ENCODE measurements at places on chromosomes 5 and 9.

DNA sequence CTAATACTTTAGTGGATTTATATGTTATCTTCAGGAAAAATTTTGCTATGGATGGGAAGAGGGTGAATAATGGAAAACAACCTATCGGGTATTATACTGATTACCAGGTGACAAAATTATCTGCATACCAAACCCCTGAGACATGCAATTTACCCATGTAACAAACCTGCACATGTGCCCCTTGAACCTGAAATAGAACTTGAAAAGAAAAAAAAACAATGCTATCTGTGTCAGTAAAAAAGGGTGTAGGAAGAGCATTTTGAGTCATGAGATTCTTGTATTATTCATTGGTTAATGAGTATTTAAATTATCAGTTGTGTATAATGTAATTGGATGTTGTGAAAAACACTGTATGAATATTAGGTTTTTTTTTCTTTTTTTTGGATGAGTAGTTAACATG is 75.4 kb downstream of the PRR16 start:
- peak; percentile 13 for DNase-seq

GRCh38 chr5:61162832-61163567 is 732 bp upstream of the SMIM15 start:
- no peak for DNase-seq

- no peak for DNase-seq
Observed at GRCh38 chr5:168356592-168356991, 65.1 kb downstream of the WWC1 start.

DNA sequence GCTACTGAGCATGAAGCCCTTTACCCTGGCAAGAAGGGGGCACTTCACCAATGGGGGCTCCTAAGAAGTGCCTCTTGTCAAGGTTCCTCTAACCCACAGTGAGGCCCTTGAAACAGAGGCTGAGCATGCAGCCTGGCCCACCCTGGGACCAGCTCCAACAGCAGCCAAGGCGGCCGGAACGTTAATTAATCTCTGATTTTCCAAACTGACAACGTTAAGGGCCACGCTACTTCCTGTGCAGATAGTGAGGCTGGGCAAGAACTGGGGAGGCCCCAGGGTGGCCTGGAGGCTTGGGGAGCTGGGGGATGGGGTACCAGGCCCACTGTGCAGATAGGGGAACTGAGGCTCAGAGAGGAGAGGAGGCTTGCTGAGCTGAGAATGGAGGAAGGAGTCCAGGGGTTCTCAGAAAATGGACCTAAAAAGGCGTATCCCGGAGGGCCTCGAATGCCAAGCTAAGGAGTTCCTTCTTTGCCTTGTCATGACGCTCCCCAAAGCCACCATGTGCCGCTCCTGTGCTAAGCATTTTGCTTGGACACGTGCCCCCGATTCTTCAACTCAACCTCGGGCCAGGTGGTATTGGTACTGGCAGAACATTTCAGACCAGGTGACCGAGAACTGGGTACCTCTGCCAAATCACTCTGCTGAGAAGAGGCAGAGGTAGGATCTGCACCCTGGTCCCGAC is 72.0 kb upstream of the STXBP1 start:
- DNase-seq = no peak

DNA sequence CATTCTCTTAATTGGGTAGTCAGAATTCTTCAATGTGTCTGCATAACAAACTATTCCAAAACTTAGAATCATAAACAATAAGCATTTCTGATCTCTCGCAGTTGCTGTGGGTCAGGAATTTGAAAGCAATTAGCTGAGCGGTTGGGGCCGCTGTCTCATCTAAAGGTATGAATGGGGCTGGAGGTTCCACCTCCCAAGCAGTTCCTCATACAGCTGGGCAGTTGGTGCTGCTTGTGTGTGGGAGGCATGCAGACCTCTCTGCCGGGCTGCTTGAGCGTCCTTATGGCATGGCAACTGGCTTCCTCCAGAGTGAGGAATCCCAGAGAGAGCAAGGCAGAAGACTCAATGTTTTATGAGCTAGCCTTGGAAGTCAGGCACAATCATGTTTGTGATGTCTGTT is 30.2 kb upstream of the SEMA4D start:
- peak; percentile 66 for DNase-seq

DNA sequence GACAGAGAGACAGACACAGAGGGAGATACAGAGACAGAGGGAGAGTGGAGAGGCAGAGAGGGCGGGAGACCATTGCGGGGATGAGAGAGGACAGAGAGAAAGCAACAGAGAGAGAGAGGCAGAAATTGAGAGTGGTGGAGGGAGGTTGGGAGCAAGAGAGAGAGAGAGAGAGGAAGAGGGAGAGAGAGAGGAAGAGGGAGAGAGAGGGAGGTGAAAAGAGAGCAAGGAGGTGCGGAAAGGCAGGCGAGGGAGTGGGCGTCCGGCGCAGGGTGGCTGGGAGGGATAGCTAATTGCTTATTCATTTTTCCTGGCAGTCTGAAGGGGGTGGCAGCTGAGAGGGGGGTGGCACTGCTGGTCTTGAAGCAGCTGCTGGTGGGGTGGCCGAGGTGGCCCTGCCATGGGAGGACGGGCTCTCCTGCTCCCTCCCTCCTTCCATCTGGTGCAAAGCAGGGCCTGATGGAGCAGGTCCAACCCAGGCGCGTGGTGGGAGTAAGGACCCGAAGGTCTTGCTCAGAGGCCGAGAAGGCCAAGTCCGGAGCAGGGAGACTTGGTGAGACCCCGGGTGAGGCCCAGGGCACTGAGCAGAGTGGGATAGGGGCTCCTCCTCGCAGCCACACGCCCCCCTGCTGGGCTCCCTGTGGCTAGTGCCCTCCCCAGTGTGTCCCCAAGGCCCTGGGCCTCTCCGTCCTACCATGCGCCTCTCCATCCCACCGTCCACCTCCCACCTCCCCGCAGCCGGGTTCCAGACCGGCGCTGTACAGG is 25.3 kb upstream of the RNU6ATAC start:
- DNase-seq = no peak

- no peak for DNase-seq
Observed at GRCh38 chr5:153824909-153825308, 213.8 kb downstream of the FAM114A2 start.
